ENCODE measurements at places on chromosomes 13 and 19. TPM values are rescaled to one million over a fixed set of nuclear protein-coding genes. Genes with fewer than 3 reads are reported as not detected.
A peak's percentile ranks its signal among the peaks of the same experiment; 100 is the strongest.

NKPD1 gene
- 0.10 TPM for polyA plus RNA-seq

RAB20 gene
- 23.2 TPM for polyA plus RNA-seq

GRCh38 chr19:5934774-5935472 lies 20.9 kb downstream of the CAPS start:
- peak; percentile 88 for DNase-seq

POLR2I gene
- 36.4 TPM for polyA plus RNA-seq

GRCh38 chr13:107730813-107731212 lies 484.5 kb downstream of the LIG4 start:
- DNase-seq, result no peak

DNA sequence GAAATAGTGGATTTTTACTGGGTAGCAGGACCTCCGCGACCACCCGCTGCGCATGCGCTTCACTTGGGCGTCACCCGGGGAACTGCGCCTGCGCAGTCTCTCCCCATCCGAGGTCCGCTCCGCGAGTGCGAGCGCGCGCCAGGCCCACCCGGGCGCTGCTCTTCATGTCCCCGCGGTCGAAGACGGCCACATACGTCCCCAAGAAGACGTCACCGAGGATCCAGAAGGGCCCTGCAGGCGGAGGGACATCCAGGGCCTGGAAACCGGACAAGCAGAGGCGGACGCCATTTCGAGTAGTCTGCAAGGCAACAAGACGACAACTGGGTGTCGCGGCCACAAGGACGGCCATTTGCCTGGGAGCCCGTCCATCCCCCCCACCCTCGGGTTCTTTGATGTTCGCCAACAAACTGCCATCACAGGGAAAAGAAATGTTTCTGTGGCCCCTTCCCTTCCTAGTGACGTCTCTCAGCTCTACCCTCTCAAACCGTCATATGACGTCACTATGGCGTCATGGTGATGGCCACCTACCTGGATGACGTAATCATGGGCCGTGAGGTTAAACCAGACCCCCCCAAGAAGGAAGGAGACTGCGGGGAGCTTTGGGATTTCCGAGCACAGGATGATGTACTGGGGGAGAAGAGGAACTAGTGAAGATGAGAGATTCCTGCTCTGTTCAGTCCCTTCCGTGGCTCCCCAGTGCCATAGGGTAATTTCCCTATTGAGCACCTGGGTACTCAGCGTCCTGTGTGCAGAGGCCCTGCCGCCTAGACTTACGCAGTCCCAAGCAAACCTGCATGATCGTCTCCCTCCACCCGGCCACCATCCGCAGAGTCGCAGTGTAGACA lies 6.7 kb downstream of the NAPSA start:
- DNase-seq, result peak; percentile 70
